ENCODE measurements at places on chromosomes 6 and 20.

GRCh38 chr20:17749978-17750721 lies 50.4 kb downstream of the BANF2 start:
- DNase-seq = no peak

DNA sequence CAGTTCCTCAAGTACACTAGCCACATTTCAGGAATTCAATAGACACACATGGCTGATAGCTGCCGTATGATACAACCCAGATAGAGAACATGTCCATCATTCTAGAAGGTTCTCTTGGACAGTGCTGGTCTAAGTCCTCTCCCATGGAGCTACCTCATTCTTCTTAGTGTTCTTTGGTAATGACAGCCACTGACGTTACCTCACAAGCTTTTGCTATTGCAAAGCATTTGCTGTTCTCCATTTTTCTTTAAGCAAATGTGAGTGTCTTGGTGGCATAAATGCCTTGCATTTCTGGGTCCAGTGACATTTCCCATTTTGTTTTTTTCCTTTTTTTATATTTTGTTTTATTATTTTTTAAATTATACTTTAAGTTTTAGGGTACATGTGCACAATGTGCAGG lies 8.3 kb upstream of the CEBPB start:
- no peak for DNase-seq

GRCh38 chr20:10308652-10309051 lies 90.0 kb downstream of the SNAP25 start:
- no peak for DNase-seq

DNA sequence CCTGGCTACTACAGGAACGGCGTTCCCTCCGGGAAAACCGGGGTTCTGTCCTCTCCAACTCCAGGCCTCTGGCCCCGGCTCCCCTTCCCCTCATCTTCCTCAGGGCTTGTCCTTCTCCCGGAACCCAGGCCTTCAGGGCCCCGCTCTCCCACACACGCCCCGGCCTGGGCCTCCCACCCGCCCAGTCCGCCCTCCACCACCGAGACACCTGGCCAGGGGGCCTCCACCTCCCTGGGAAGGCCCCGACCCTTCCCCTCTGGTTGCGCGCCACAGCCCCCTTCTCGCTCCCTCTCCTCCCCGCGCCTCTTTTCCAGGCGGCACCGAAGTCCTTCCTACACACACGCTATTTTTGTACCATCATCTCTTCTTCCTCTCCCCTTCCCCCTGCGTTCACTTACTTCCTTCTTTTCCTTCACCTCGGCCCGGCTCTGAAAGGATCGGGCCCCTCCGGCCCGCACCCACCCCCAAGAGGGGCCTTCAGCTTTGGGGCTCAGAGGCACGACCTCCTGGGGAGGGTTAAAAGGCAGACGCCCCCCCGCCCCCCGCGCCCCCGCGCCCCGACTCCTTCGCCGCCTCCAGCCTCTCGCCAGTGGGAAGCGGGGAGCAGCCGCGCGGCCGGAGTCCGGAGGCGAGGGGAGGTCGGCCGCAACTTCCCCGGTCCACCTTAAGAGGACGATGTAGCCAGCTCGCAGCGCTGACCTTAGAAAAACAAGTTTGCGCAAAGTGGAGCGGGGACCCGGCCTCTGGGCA lies 1.3 kb upstream of the SIRPA start:
- no peak for DNase-seq

DNA sequence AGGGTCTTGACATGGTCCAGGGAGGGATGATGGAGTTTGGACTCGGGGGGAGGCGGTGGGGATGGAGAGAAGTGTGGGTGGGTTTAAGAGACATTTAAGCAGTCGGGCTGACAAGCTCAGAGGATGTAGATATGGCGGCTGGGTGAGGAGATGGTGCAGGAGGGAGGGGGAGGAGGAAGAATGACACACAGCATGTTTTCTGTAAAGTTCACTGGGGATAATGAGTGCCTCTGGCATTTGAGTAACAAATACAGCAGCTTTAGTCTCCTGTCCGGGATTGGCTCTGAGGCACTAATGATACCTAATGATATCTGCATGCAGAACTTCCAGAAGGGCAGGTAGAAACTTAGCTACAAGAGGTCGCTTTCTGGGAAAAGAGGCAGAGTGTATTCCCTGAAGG lies 107.8 kb downstream of the DHX35 start:
- DNase-seq = no peak

- DNase-seq = no peak
Measured at GRCh38 chr6:13280254-13280653, 48.1 kb downstream of the TBC1D7 start.

DNA sequence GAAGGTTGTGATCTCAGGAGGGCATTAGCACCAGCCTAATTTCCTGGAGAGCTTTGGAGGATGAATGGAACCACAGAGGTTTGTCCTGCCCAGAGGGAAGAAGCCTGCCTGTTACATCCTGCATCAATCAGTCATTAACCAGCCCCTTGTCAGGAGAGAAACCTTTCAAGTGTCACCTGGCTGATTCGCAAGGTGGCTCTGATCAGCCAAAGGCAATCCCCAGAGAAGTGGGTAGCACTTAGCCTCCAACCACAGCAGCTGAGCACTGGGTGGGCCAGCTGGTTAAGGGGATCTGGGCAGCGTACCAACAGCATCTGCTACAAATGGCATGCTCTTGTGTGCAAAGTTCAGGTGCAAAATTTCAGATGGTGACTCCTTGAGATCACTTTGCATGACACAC lies 26.9 kb downstream of the ANKEF1 start:
- DNase-seq = no peak

DNA sequence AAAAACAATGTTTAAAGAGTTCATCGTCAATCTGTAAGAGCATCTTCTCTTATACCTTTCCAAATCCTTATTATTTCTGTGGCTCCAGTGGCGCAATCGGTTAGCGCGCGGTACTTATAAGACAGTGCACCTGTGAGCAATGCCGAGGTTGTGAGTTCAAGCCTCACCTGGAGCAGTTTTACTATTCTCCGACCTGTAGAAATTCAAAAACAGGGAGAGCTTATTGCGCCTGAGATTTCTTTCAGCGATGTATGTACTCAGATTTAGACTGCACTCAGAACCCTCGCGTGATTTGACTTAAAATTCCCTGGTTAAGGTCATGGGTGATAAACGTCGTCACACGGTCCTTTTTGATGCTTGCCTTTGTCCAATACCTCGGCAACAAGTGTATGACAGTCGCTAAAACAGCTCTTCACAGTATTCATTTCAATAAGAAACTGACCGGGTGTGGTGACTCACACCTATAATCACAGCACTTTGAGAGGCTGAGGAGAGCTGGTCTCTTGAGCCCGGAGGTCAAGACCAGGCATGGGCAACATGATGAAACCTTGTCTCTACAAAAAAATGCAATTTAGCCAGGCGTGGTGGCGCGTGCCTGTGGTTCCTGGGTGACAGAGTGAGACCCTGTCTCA lies 11.9 kb downstream of the GPX5 start:
- DNase-seq = no peak

- DNase-seq = no peak
Measured at GRCh38 chr6:18237167-18237566, 27.2 kb downstream of the DEK start.

DNA sequence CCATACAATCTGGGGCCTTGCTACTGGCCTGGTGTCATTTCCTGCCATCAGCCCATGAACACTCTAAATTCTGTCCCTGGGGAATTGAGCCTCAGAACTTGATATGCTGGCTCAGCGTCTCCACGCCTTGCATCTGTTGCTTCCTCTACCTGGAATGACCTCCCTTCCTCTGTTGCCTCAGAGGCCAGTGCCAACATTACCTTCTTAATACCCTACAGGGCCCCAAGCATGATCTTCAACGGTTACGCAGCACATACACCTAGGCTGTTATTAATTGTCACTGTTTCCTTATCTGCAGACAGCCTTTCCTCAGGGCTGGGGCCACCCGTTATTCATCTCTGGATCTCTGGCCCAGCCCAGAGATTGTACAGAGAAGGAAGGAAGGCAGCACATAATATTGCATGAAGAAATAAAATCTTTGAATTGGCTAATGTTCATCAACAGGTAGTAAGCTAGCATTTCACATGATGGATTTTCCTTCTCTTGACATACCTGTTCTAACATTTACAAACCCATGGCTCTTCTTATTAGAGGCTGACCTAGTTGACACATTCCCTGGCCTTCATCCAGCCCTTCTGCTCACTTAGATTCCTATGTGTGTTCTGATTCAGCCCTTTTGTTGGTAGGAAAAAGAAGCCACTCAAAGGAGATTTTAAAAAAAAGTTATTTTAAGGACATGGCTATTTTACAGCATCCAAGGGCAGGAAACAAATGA lies 8.4 kb upstream of the RNF182 start:
- DNase-seq = no peak

GRCh38 chr20:46558511-46558959 lies 8.1 kb upstream of the OCSTAMP start:
- no peak for DNase-seq

DNA sequence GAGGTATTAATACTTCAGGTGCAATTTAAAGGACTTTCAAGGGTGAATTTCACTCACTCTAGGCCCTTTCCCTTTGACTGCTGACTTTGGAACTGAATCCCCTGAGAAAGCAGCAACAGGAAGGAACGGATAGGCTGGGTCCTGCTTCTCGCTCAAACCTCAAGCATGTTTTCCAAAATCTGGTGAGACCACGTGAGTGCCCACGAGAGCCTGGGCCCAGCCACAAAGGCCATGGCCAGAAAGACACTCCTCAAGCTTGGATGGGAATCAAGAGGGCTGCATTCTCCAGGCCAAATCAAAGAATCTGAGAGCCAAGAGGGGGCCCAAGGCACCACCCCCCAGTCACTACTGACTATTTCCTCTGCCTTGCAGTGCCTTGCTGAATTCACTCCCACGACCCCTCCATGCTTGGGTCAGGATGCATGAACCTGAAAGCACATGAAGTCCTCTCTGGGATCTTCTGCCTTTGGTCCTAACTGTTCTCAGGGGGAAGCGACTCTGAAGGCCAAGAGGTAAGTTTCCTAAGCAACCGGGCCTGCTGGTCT lies 146.1 kb downstream of the NFATC2 start:
- DNase-seq = no peak

- no peak for DNase-seq
Measured at GRCh38 chr6:55433446-55434130, 106.3 kb downstream of the GFRAL start.

- DNase-seq = no peak
Measured at GRCh38 chr20:62941792-62942191, 3.8 kb downstream of the GID8 start.

GRCh38 chr6:14711056-14711703 lies 534.7 kb upstream of the JARID2 start:
- DNase-seq = no peak

- no peak for DNase-seq
Measured at GRCh38 chr20:37801921-37802320, 101.0 kb upstream of the VSTM2L start.

DNA sequence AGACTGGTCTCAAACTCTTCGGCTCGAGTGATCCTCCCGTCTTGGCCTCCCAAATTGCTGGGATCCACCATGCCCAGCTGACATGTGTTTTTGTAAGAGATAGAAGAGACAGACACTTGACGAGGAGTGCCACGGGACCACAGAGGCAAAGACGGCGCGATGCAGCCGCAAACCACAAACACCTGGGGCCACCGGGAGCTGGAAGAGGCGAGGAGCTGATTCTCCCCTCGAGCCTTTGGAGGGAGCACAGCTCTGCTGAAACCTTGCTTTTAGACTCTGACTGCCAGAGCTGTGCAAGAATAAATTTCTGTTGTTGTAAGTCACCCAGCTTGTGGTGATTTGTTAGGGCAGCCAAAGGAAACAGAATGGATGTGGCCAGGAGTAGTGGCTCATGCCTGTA lies 46.9 kb downstream of the TFAP2C start:
- no peak for DNase-seq

DNA sequence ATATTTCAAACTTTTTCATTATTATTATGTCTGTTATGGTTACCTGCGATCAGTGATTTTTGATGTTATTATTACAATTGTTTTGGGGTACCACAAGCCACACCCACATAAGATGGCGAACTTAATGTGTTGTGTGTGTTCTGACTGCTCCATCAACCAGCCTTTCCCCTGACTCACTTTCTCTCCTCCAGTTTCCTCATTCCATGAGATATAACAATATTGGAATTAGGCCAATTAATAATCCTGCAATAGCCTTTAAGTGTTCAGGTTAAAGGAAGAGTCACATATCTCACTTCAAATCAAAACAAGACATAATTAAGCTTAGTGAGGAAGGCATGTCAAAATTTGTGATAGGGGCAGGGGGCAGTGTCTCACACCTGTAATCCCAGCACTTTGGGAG lies 16.3 kb upstream of the POPDC3 start:
- no peak for DNase-seq

GRCh38 chr20:22833851-22834250 lies 201.3 kb upstream of the SSTR4 start:
- no peak for DNase-seq

DNA sequence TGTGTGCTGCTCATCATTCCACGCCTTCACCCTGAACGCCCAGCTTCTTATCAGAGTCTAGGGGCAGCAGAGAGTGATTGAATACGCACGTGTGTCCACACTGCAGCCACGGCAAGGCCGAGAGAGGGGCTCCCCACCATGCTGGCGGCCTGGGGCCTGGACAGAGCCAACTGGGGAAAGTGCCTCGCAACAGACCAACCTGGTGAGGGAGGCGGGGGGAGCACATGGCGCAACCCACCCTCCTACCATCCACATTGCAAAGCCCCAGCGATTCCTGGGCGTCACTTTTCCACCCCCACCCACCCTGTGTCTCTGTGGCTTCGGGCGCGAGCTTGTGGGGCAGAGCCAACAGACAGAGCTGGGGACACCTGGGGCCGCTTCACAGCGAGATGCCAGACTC lies 66.4 kb upstream of the DUSP22 start:
- DNase-seq = no peak

DNA sequence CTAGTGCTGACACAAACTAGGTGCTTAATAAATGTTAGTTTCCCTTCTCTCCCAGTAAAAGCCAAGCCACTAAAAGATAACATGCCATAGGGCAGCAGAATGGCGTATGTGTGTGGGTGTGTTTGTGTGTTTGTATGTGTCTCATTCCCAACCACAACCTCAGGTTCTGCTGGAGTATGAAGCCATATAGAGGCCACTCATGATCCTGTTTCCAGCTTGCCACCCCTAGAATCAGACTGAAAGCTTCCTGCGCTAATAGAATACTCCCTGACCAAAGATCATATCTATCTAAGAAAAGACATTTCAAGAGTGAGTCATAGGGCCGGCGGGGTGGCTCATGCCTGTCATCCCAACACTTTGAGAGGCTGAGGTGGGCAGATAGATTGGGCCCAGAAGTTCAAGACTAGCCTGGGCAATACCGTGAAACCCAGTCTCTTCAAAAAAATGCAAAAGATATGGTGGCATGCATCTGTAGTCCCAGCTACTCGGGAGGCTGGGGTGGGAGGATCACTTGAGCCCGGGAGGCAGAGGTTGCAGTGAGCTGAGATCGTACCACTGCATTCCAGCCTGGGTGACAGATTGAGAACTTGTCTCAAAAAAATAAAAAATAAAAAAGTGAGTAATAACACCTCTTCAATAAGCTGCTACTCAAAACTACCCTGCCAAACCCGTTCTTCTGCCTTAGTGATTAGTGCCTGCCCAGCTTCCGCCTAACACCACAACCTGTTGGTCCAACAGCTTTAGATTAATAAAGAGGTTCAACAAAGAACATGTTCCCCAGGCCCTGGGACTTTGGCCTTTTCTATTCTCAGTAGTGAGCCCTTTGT lies 11.8 kb upstream of the SNRPC start:
- DNase-seq = no peak

All from activated gamma-delta T cell treated with anti-CD3 and anti-CD28 coated beads, Interleukin-2, amount 50 U/mL, for 16 hours (primary cell).